ENCODE measurements at places on chromosomes 7 and 10.

GRCh38 chr7:45872116-45873034 is 507 bp downstream of the CCDC201 start:
- DNase-seq: no peak

GRCh38 chr10:58531084-58531695 is 18.5 kb downstream of the BICC1 start:
- DNase-seq: peak; percentile 84

DNA sequence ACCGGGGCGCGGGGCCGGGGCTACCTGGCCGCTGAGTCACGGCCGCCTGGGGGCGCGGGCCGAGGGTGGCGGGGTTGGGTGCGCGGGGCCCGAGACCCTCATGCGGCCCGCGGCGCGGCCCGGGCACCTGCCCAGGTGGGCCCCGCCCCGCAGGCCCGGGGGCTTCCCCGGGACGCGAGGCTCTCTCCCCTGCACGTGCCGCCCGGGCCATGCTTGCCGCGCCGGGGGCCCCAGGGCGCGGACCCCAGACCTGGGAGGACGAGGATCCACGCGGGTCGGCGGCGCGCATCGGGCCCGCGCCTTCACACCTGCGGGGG is 402 bp downstream of the MAFK start:
- DNase-seq: no peak

DNA sequence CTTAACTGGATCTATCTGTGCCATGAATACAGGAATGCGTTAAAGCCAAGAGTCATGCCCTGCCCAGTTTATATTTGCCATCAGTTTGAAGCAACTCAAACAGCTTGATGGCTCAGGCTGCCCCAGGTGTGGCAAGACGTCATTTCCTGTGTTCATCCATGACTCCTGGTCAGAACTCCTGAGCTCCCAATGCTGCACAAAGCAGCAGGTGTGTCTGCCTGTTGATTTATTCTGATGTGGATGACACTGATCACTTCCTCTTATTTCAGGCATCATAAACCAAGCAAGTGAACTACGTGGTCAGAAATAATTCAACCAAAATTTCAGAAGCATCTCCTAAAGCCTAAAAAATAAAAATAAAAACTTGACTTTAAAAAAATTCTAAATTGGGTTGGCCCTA is 68.5 kb downstream of the EZH2 start:
- DNase-seq: no peak

DNA sequence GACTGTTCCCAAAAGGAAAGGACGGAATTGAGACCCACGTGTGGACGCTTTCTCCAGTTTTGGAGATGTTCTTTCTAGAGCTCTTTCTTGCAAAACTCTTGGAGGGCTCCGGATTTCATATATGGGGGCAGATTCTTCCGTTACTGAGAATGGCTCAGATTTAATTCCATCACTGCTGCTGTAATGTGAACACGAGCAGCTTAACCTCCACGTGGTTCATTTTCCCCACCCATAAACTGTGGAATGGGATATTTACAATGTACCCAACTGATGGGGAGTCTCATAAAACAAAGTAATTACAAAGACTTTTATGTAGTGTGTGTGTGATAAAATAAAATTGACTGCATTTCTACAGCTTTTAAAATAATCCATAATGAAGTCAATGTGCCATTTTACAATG is 15.1 kb upstream of the MSRB2 start:
- DNase-seq: no peak

- no peak for DNase-seq
Observed at GRCh38 chr7:921581-922333, 32.7 kb downstream of the ADAP1 start.

- peak; percentile 20 for DNase-seq
Observed at GRCh38 chr7:140074780-140075179, 12.0 kb upstream of the PARP12 start.

DNA sequence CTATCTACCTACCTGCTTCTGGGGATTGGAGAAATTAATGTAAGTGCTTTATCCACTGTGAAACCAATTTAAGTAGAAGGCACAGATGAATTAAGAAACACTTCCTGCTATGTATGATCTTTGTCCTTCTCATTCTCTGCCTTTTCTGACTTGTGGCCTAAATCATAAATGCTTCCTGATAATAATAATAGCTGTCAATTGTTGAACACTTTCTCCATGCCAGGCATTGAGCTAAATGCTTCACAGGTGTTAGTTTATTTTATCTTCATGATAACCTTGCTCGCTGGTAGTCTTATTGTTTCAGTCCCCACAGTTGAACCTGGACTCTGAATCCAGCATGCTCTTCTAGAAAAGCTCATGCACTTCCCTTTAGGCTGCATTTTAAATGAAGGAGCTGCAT is 75.4 kb downstream of the CHN2 start:
- no peak for DNase-seq

- no peak for DNase-seq
Observed at GRCh38 chr10:110387983-110388686, 83.4 kb upstream of the SMNDC1 start.

GRCh38 chr10:112332509-112333228 is 41.2 kb upstream of the ACSL5 start:
- DNase-seq: peak; percentile 3

DNA sequence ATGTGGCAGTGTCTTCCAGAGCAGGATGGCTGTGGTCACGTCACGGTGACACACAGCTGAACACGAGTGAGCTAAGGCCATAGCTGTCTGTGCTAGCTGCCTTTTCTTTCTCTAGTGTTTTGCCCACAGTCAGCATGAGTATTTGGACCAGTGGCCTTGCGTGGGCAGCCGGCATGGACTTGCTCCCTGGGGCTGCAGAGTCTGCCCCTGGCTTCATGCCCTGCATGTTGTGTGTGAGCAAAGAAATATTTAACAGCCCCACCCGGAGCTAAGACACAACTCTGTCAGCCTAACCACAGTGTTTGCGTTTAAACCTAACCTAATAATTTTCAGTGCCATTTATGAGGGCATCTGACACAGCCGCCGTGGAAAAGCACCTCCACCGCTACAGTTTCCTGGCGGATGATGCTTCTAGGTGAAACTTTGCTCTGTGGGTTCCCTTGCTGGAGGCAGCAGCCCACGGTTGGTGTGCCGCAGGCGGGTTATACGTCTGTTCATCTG is 14.6 kb downstream of the CHST12 start:
- DNase-seq: no peak

GRCh38 chr10:123999956-124000615 is 93.3 kb downstream of the CHST15 start:
- DNase-seq: no peak

DNA sequence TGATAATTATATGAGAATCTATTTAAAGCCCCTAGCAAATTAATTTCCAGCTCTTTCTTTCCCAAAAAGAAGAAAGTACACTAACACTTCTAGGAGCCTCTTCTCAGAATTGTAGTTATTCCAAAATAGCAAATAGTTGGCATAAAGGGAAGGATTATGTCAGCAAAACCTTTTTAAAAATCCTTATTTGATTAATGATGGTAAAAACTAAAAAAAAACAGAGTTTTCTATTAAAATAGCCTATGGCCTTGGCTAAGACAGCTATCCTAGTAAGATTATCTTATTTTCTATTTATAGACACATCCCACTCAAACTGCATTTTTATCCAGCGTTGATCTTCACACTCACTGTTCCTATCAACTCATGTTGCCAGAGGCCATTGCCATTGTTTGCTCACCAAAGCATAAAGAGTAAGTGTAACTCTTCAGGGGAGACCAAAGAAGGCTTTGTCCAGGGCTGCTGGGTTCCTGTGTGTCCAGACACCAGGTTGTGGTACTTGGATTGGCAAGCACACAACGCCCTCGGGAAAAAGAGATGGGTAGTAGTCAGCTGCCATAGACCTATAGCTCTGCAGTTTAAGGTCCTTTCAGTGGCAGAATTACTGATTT is 31.5 kb downstream of the ACTA2 start:
- no peak for DNase-seq

- DNase-seq: no peak
Observed at GRCh38 chr10:8275911-8276310, 221.4 kb downstream of the GATA3 start.

GRCh38 chr10:72792288-72792687 is 100.3 kb downstream of the MCU start:
- no peak for DNase-seq

DNA sequence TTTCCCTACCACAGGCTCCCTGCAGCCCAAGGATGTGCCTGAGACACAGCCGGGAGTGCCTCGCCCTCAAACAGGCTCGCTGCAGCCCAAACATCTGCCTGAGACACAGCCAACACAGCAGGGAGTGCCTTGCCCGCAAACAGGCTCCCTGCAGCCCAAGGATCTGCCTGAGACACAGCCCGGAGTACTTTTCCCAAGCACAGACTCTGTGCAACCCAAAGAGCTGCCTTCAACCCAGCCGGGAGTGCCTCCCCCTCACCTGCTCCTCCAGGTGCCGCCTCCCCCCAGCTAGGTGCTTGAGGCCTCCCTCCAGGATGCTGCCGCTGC is 42.9 kb downstream of the ANTXRL start:
- peak; percentile 39 for DNase-seq

DNA sequence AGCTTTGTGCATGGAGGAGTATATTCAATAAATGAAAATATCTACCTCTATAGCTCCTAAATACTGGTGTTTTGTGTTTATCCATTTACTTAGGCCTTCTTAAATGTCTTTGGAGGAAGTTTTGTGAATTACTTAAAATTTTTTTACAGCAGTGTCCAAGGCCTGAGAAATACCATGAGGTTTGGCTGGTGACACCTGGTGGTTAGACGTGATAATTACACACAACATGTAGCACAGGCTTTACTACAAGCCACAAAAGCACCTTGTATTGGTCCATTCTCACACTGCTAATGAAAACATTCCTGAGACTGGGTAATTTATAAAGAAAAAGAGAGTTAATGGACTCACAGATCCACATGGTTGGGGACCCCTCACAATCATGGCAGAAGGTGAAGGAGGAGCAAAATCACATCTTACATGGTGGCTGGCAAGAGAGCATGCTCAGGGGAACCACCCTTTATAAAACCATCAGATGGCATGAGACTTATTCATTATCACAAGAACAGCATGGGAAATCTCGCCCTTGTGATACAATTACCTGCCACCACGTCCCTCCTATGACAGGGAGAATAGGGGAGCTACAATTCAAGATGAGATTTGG is 20.6 kb downstream of the HYAL4 start:
- peak; percentile 76 for DNase-seq

- no peak for DNase-seq
Observed at GRCh38 chr10:436013-436697, 253.3 kb downstream of the DIP2C start.

DNA sequence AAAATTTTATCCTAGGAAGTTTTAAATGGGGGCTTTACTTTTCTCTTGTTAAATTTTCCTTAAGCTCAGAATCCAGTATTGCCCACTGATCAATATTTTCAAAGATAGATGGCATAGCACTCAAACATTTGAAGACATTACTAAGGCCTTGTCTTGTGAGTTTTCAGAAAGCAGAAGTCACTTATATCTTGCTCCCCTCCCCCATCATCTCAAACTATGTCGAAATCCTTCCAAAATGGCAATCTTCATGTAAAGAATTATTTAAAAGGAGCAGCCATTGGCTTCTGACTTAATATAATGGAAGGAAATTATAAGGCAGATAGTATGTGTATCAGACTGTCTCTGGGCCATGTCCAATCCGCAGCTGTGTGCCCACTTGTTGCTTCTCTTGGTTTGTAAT is 553.5 kb upstream of the C7orf33 start:
- no peak for DNase-seq

DNA sequence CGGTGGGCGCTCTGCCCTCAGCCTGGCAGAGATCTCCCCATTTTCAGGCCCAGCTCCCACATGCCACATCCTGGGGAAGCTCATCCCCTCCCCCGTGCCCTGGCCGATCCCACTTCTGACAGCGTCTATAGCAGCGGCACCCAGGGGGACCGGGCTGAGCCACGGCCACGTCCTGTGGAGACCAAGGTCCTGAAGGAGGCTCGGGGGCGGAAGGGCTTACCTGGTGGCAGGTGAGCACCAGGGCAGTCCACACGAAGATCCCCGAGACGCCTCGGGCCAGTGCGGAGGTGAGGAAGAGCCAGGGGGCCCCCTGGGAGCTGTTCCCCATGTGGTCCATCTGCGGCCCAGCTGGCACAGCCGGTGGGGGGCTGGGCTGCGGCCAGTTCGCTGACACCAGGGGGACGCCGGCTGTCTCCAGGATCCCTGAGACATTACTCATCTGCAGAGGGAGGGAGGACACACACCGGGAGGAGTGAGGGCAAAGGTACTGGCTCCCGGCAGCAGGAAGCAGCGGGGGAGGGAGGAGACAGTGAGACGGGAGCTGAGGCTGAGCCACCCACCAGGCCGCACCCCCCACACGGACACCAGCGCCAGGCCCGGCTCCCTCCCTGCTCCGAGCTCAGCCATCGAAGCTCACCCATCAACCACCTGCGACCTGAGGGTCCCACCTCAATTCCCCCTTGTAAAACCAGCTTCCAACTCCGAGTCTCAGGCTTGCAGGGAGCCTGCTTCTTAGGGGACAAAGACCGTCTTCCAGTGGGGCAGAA is 776 bp downstream of the TMEM184A start:
- peak; percentile 78 for DNase-seq

DNA sequence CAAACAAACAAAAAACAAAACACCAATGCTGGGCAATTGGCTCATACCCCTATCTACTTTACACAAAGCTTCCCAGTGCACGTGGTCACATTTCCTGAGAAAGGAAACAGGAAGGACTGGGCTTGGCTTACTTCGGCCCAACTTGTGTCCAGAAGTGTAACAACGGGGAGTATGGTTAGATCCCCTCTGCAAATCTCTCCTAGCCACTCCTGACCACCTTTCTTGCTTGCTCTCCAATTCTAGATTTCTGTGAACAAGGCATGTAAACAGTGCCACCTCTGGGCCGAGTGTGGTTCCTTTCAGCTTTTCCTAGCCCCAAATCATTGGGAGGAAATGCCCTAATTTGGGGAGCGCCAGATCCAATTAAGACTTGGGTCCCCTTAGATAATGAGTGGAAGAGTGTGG is 21.0 kb upstream of the FRAT2 start:
- no peak for DNase-seq

GRCh38 chr10:49096890-49097445 is 18.4 kb downstream of the VSTM4 start:
- no peak for DNase-seq

DNA sequence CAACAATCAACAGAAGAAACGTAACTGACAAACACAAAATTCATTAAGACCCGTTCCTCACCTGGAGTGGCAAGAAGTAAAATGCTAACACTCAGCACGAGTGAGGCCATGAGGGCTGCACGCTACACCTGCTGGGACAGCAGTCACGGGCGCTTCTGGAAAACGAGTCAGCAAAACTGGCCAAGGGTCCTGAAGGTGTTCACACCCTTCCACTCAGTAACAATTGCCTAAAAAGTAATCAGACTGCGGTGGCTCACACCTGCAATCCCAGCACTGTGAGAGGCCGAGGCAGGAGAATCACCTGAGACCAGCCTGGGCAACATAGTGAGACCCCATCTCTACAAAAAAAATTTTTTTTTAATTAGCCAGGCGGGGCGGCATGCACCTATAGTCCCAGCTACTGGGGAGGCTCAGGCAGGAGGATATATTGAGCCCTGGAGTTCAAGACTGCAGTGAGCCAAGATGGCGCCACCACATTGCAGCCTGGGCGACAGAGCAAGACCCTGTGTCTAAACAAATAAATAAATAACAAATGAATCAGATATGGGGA is 199.1 kb downstream of the MAD1L1 start:
- DNase-seq: no peak
